ENCODE measurements at places on chromosomes 12 and 14.

GRCh38 chr12:130729344-130729743 is 13.2 kb upstream of the RIMBP2 start:
- DNase-seq: no peak

GRCh38 chr12:132129007-132129406 is 15.1 kb downstream of the DDX51 start:
- DNase-seq: no peak

DNA sequence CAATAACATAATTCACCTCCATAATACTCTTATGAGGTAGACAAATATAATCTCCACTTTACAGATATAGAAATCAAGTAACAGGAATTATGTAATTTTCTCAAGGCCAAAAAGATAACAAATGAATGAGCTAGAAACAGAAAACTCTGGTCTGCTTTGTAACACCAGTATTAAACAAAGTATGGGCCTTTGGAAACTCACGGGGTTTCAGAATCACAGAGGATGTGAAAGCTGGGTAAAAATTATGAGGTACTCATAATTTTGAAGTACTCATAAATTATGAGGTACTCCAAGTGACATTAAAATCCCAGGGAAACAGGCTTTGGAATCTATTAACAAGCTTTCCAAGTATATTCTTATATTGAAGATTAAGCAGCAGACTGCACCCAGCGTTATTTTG is 140.2 kb downstream of the MED13L start:
- no peak for DNase-seq

- no peak for DNase-seq
These were observed 473.0 kb downstream of the RAD51B start for GRCh38 chr14:68292441-68293215.

DNA sequence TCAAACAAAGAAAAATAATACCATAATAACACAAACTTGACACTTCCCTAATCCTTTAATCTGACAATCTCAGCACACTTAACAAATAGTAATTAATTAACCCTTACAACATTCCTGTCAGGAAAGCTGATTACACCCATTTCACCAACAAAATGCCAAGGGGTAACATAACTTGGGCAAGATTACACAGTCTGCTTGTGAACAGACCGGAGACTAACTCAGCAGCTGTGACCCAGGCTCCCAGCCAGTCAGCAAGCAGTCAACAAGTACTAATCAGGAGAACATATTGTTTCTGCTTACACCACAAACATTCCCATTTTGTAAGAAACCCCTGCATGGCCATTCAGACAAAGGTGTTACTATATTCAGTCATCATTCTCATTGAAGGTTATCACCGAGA is 592.5 kb upstream of the FLRT2 start:
- no peak for DNase-seq

- DNase-seq: no peak
These were observed 6.7 kb upstream of the RPS6KA5 start for GRCh38 chr14:91067186-91067585.
